ENCODE measurements at places on chromosomes 3 and 15.
A peak's percentile ranks its signal among the peaks of the same experiment; 100 is the strongest.

GRCh38 chr3:122091602-122092295 is 36.6 kb downstream of the CD86 start:
- DNase-seq: no peak

- DNase-seq: no peak
Observed at GRCh38 chr3:50100956-50101845, 12.5 kb downstream of the RBM5 start.

DNA sequence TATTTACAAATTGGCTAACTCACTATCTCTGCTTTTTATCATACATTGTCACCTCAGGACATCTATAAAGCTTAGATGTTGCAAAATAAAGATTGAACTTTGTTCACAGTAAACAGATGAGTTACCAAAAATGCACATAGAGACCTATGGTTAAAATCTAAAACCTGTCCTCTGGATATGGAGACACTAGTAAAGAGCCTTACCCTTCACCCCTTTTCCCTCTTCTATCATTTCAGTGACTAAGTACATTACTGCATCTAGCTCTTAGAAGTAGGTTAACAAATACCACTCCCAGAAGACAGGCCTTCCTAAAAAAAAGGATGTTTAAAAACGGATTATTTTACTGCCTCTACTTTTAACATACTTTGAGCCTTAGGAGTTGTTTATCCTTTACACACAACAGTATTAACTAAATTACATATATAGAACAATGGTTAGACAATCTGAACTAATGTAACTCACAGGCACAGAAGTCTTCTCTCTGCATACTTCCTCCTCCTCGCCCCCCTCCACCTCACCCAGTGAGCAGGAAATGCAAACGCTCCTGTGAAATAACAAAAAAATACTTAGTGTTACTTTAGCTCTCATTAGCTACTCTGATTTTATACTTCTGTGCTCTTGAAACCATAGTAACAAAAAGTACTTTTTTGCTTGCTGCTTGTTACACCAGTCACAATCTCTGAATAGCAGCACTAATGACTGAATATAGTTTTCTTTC is 23.3 kb downstream of the IREB2 start:
- DNase-seq: no peak

- DNase-seq: no peak
Observed at GRCh38 chr3:69690-70089, 126.9 kb upstream of the CHL1 start.

- no peak for DNase-seq
Observed at GRCh38 chr3:12472000-12472610, 12.2 kb upstream of the TSEN2 start.

DNA sequence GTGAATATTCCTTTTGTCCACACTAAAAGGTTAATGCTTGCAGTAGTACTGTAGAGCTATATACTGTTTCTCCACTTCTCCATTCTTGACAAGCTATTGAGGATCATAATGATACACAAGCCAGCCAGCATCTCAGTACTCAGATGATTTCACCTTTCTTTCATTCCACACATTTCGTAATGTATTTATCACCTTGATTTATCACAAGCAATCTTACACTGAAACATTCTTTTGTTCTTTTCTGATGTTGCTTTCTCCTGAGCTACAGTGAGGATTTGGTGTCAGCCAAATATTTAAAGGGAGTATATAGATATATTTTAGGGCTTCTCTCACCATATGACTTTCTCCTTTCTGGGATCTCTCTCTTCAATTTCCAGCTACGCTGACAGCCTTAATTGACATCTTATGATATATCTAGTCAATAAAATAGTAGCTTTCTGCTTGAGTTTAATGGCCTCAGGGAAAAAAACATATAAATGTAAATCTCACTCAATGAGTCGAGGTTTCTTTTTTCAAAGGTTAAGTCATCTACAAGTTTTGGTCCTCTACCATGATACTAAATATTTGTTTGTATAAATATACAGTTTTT is 1327.0 kb downstream of the NSUN3 start:
- DNase-seq: no peak

GRCh38 chr3:127739347-127740135 is 66.8 kb downstream of the ABTB1 start:
- no peak for DNase-seq

DNA sequence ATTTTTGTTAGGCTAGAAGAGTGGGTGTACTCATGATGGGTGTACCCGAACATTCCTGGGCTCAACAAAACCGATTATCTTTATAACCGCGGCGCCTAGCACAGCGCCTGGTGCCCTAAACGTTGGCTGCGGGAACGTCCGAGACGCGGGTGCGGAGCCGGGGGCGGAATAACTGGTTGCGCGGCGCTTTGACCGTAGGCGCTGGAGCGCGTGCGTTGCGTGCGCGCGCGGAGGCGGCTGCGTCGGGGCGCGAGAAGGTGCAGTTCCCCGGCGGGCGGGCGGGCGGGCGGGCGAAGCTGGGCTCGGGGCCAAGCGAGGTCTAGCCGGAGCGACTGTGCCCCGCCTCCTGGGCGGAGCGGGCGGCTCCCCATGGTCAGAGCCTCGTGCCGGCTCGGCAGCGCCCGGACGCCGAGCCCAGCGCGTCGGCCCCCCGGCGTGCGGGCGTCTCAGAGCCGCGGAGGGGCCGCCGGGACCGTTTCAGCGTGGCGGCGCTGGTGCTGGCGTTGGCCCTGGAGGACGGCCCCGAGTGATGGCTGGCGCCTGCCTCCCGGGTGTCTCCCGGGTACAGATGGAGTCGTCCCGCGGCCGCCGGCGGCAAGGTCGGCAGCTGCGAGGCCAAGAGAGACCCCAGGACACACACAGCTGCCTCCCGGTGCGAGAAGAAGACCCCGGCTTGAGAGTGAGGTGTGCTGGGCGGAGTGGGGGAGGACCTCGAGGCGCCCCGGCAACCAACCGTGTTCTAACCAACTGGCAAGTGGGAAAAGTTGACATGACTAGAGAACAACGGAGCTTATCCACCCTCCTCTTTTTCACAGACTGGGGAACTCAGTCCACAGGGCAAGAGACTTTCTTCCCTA is at the start of gene PLAAT1:
Gene PLAAT1 (plus strand): TSS at position 373 of the 857 bp plus-strand sequence. CDS start 14,429 bp downstream, outside the sequence.
- DNase-seq: peak; percentile 8

GRCh38 chr15:50933341-50933740 is 24.9 kb downstream of the AP4E1 start:
- DNase-seq: no peak

DNA sequence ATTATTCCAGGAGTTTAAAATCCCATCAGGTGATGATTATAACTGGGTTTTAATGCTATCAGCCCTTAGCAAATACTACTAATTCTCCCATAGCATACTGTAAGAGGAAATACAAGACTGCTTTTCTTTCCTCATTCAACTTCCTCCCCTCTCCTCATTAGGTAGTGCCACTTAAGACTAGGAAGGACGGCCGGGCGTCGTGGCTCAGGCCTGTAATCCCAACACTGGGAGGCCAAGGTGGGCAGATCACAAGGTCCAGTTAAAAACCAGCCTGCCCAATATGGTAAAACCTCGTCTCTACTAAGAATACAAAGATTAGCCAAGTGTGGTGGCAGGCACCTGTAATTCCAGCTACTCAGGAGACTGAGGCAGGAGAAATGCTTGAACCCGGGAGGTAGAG is 14.7 kb downstream of the NDUFAF1 start:
- DNase-seq: no peak

- no peak for DNase-seq
Observed at GRCh38 chr3:186209810-186210752, 101.2 kb upstream of the ETV5 start.

- no peak for DNase-seq
Observed at GRCh38 chr3:68018275-68018674, 363.9 kb upstream of the SUCLG2 start.

DNA sequence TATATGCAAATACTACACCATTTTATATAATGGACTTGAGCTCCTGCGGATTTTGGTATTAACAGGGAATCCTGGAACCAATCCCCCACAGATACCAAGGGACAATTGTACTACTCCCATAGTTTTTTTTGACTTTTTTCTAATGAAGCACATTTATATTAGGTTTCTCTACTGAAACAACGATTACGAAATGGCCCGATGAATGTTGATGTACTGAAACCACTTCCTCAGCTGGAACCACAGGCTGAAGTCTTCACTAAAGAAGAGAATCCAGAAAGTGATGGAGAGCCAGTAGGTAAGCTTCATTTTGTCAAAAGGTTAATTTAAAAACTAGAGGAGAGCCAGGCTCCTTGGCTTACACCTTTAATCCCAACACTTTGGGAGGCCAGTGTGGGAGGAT is 121.5 kb upstream of the LRRFIP2 start:
- DNase-seq: no peak

DNA sequence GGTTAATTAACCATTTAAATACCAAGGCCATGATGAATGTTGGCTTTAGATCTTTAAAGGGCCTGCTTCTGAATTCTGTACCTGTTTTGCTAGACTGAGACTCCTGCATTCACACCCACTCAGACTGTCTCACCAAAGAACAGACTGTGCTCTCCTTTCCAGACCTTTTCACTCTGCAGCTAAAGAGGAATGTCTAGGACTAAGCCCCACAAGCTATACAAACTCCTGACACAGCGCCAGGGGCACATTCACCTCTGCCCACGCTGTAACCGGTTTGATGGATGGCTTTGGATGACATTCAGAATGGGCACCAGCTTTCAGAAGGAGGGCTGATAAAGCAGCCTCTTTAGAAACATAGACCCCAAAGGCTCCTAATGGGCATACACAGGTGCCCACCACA is 200.1 kb downstream of the KCNMB2 start:
- DNase-seq: no peak

GRCh38 chr3:120177707-120178306 is 83.6 kb upstream of the GSK3B start:
- DNase-seq: no peak

- peak; percentile 29 for DNase-seq
Observed at GRCh38 chr3:129490273-129490675, 38.2 kb upstream of the RHO start.

DNA sequence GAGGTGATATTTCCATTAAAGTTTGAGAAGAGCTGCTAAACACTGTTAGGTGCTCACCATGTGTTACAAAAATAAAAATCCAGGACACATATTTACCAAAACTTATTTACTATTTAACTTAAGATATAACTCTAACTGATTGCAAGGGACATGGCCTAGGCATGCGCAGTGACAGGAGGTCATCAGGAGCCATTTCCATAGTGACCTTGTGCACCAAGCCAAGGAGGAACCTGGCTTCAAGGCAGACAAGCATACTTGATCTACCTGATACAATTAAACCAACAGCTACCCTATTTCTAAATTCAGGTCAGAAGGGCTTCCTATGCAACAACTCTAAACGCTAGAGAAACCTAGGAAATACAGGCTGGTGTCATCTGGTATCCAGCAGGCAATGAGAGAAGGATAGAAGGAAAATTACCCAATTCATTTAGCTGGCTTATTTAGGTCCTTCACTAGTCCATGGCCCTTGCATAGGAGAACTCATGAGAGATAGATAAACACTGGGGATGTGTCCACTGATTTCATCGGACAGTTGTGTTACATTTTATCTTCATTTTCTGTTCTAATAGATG is 134.4 kb downstream of the FOXB1 start:
- DNase-seq: no peak

DNA sequence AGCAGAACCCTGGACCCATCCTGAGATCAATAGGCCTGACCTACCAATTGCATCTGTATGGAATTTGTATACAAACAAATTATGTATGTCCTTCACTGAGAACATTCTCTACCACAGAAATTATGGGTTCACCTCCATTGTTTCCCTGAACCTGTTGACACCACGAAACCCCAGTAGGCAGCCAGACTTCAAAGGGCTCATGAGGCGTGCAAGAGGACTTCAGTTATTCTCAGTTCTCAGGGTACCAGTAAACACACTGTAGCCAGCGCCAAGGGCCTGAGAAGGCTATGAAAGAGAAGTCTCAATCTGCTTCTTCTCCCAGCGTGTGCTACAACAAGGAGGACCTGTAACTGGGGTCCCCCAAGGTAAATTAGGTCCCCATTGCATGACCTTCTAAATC is 254.9 kb upstream of the GOLGA6L4 start:
- DNase-seq: no peak

DNA sequence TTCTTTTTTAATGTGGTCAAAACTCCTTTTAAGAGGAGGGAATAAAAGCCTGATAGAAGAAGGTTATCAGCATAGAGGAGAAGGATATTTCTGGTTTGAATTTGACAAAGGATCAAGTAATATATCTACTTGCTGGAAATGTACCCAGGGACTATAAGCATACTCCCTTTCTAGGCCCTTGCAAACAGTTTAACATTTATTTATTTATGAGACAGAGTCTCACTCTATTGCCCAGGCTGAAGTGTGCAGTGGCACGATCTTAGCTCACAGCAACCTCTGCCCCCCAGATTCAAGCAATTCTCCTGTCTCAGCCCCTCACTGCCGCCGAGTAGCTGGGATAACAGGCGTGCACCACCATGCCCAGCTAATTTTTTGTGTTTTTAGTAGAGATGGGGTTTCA is 71.6 kb downstream of the SLMAP start:
- no peak for DNase-seq

DNA sequence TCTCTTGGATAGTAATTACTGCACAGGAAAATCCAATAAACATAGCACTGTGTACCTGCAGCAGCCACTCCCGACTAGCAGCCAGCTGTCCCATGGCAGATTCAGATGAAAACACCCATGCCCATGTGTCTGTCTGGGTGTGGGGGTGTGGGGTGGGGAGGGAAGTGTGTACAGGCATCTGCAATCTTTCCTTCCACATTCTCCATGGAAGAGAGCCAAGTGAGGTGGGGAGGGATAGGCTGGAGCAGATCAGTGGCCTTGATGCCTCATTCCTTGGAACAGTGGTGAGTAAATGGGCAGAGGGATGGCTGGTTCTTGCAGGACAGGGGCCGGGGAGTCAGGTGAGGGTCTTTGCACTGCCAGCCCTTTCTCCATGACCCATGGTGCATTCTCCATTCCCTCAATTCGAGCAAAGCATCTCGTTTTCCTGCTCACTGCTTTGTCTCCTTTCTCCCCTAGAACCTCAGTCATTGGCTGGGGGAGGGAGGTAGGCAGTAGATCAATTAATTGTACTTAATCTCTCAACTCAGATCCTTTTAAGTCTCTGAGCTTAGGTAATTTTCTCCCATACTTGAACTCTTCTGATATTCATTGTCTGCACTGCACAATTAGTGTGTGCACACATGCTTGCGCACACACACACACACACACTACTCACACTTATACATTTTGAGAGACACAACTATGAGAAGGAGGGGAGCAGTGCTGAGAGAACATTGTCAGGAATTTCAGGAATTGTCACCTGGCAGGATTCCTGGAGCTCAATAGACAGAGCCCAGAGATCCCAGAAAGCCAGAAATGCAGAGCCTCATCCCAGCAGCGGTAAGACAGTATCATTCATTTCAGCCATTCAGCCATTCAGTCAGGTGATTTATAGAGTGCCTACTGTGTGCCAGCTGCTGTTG is 31.9 kb downstream of the PDIA5 start:
- DNase-seq: no peak

- peak; percentile 40 for DNase-seq
Observed at GRCh38 chr15:75732809-75733451, 20.3 kb upstream of the CSPG4 start.

DNA sequence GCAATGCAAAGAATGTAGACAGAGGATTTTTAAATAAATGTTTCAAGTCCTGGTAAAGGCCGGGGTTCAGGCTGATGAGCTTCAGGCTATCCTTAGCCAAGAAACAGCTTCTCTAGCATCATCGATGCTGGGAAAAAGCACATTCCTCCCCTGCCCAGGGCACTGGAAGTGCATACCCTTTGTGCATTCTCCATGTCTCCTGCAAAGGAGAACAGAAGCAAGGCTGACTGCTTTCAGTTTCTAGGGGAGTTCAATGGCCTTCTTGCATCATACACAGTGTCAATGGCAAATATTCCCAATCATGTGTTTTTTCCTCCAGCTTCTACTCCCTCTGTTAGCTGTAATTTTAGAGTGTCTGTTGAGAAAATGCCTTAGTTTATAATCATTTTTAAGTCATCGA is 59.9 kb downstream of the GPR176 start:
- DNase-seq: no peak

- DNase-seq: no peak
Observed at GRCh38 chr15:52579852-52580251, 11.0 kb upstream of the ARPP19 start.

All from stimulated activated CD4-positive, alpha-beta T cell treated with anti-CD3 and anti-CD28 coated beads, Interleukin-4, amount 100 ng/mL, for 48 hours (primary cell).